ENCODE measurements at places on chromosomes 6 and 20. TPM values are rescaled to one million over a fixed set of nuclear protein-coding genes. Genes with fewer than 3 reads are reported as not detected.

The FOXF2 gene
- total RNA-seq = 24.4 TPM

The MRAP2 gene
- 1.8 TPM for total RNA-seq

The PHACTR1 gene
- total RNA-seq = not detected

The ABHD16B gene
- not detected for total RNA-seq

Measured in A549 treated with CORT108297 at 1 μM for 4 hours (cell line).